ENCODE measurements at places on chromosomes 5 and 9. TPM values are rescaled to one million over a fixed set of nuclear protein-coding genes. Genes with fewer than 3 reads are reported as not detected.

The IGFBPL1 gene
- total RNA-seq: 0.84 TPM

The ZDHHC11B gene
- 3.8 TPM for total RNA-seq

- no peaks in the 10 kb centered on the region for H3K36me3 ChIP-seq
- no peak for DNase-seq
- peaks cover 2% of the 10 kb centered on the region for H3K4me1 ChIP-seq
- no peak overlapping the region for H3K4me3 ChIP-seq
Measured at GRCh38 chr5:158947846-158948245, 151.9 kb downstream of the EBF1 start.

- H3K36me3 ChIP-seq: no peaks in the 10 kb centered on the region
- H3K4me3 ChIP-seq: no peak overlapping the region
- DNase-seq: no peak
- H3K27ac ChIP-seq: no peak overlapping the region
Measured at GRCh38 chr9:18382243-18382642, 91.7 kb upstream of the ADAMTSL1 start.

DNA sequence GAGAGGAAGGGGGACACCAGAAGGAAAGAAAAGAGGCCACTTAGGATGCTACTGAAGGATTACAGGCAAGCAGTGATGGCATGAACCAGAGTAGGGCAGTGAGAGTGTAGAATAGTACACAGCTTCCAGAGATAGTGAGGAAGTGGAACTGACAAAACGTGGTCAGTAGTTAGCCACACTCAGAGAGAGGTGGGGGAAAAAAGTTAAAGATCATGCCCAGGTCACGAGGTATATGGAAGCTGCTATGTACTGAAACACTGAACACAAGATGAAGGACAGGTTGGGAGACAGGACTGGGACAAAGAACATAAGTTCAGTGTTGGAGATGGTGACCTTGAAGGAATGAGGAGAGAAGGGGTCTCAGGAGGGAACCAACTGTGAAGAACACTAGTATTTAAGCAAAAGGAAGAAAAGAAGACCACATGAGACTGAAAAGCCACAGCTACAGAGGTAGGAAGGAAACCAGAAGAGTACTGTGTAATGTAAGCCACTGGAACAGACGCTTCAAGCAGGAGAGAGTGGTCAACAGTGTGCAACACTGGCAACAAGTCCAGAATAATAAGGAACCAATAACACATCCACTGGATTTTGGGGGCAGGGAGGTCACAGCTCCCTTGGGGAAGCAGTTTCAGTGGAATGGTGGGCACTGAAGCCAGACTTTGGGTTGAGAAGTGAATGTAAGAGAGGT is 45.5 kb downstream of the ELL2 start:
- no peak overlapping the region for H3K4me3 ChIP-seq
- no peaks in the 10 kb centered on the region for H3K27me3 ChIP-seq
- no peak for DNase-seq
- H3K27ac ChIP-seq: no peak overlapping the region
- H3K36me3 ChIP-seq: no peaks in the 10 kb centered on the region
- no peaks in the 10 kb centered on the region for H3K4me1 ChIP-seq

DNA sequence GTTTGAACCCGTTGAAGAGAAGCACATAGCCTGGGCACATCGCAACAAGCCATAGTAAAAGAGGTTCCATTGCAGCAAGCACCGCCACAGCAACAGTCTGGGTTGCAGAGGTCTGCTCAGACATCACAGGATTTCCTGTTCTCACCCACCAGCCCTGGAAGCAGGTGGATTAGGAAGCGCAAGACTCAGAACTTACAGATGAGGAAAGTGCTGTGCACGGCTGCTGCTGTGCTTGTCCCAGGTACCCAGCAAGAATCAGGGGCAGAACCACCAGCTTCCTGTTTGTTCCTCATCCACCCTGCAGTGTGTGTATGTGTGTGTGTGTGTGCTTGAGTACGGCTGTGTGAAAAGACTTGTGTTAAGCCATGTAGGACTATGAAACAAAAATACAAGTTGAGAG is 124.7 kb upstream of the IRX2 start:
- H3K4me1 ChIP-seq: no peaks in the 10 kb centered on the region
- H3K36me3 ChIP-seq: no peaks in the 10 kb centered on the region
- no peaks in the 10 kb centered on the region for H3K27me3 ChIP-seq
- no peak overlapping the region for H3K27ac ChIP-seq
- DNase-seq: no peak

- H3K27ac ChIP-seq: no peak overlapping the region
- DNase-seq: no peak
- H3K4me1 ChIP-seq: peaks cover 3% of the 10 kb centered on the region
Measured at GRCh38 chr5:169814045-169814444, 166.2 kb downstream of the INSYN2B start.
